ENCODE measurements at places on chromosomes 2 and 18. TPM values are rescaled to one million over a fixed set of nuclear protein-coding genes. Genes with fewer than 3 reads are reported as not detected.

YWHAQ gene
- total RNA-seq = 690 TPM

HAAO gene
- not detected for total RNA-seq

SLC38A11 gene
- total RNA-seq = not detected

CCL20 gene
- 4.3 TPM for total RNA-seq

ZSWIM2 gene
- total RNA-seq = not detected

SIX3 gene
- total RNA-seq = 0.32 TPM

CD28 gene
- not detected for total RNA-seq

CIDEA gene
- not detected for total RNA-seq

ABCB11 gene
- not detected for total RNA-seq

ABCG5 gene
- total RNA-seq = not detected

LIMS2 gene
- total RNA-seq = 4.1 TPM

ANKRD36C gene
- 2.7 TPM for total RNA-seq

MRPS5 gene
- 77.7 TPM for total RNA-seq

DHRS9 gene
- total RNA-seq = 3.1 TPM

TXNDC2 gene
- total RNA-seq = 0.12 TPM

ABCG8 gene
- total RNA-seq = not detected

POTEJ gene
- total RNA-seq = not detected

CCDC85A gene
- 0.10 TPM for total RNA-seq

MOCOS gene
- total RNA-seq = 2.7 TPM

FBXO48 gene
- total RNA-seq = 0.49 TPM

NEU2 gene
- not detected for total RNA-seq

LRPPRC gene
- 103 TPM for total RNA-seq

TFCP2L1 gene
- total RNA-seq = 0.95 TPM

FAM237A gene
- not detected for total RNA-seq

DNAH7 gene
- 1.4 TPM for total RNA-seq

C2orf80 gene
- total RNA-seq = not detected
